PC-3 (cell line): ENCODE measurements at places on chromosomes 1 and 21.

GRCh38 chr1:36231191-36231590 lies 6.9 kb downstream of the THRAP3 start:
- DNase-seq, result no peak

GRCh38 chr21:19998453-19998852 lies 999.8 kb upstream of the NCAM2 start:
- no peak for DNase-seq

- no peak for DNase-seq
These were observed 71.2 kb upstream of the RUNX3 start for GRCh38 chr1:25001125-25001915.

- no peak for DNase-seq
These were observed 62.0 kb upstream of the ABCG1 start for GRCh38 chr21:42156690-42157605.

DNA sequence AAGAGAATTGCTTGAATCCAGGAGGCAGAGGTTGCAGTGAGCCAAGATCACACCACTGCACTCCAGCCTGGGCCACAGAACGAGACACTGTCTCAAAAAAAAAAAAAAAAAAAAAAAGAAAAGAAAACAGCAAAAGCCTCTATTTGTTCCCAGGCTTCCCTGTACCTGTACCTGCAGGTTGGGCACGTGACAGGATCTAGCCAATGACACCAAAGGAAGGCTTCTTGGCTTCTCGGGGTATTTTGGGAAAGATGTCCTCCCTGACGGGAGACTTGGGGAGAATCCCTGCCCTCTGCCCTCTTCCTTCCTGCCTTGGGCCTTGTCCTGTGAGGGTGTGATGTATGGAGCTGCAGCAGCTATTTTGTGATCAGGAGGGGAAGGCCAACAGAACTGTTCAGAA lies 22.8 kb downstream of the TMCO4 start:
- no peak for DNase-seq

- DNase-seq, result no peak
These were observed 8.4 kb downstream of the KCNN3 start for GRCh38 chr1:154861607-154862094.

DNA sequence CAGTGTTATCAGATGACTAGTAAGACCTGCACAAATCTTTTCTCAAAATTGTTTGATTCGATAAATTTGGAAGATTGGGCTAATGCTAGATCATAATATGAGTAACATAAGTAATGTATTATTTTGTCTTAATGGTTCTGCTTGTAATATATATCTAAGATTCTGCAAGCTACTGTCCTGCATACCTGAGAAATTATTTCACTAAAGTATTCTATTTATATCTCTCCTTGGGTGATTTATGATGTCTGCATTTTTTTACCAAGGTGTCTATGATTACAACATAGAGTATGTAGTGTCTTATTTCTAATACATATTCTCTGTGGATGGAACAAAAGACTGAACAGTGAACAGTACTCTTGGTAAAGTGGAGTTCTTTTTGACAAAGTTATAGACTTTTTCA lies 166.6 kb downstream of the CLEC20A start:
- DNase-seq, result peak; percentile 17

GRCh38 chr1:158249646-158250045 lies 4.6 kb upstream of the CD1A start:
- no peak for DNase-seq

- DNase-seq, result no peak
These were observed 44.2 kb downstream of the SMYD2 start for GRCh38 chr1:214324896-214325800.

DNA sequence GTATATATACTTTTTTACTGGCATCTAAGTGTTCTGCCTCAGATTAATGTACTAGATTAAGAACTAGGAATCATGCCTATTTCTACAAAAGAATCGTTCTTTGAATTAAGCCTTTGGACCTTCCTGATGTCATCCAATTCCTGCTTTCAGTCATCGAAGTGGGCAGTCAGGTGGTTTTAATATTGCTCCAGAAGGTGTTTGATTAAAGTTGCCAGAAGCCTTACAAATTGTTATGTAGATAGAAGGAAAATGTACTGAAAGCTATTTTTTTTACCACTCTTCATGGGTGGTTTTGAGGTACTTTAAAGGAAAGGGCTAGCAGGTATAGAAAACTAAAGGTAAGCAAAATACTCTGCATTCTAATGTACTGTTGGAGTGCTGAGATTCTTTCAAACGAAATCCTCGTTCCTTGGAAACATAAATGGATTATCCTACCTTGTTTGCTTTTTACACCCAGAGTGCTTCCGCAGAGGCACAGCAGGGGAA lies 716 bp downstream of the CTBS start:
- DNase-seq, result no peak

GRCh38 chr1:91621907-91622306 lies 121.3 kb downstream of the CDC7 start:
- DNase-seq, result no peak

DNA sequence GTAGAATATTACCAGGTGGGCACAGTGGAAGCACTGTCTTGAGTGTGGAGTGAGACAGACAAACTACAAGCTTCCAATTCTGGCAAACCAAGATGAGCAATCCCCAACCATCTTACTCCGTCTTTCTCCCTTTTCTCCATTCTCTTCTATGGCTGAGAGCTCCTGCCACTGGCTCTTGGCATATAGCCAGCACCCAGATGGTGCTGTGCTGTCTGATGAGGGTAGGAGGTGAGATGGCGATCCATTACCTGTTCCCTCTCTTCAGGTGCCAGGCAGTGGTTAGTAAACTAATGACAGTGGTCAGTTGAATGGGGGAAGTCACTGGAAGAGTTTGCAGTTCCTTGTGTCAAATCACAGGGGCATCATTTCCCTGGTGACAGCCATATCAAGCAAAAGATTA lies 108.4 kb downstream of the FNBP1L start:
- no peak for DNase-seq

DNA sequence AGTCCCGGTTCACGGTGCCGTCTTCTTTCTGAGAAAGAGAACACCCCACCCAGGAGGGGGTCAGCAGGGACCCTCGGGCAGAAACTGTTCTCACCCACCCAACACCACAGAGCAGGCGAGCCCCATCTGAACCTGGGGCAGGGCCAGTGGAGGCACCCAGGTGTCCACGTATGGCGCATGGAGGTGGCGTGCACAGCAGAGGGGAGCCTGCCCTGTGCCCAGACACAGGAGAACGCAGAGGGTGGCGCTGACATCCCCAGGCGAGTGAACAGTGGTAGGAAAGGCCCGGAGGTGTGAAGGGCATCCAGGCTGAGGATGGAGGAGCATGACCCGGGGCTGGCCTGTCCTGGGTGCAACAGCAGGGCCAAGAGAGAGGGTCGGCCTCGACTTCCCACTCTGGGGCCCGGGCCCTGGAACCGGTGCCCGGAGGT lies 91.1 kb downstream of the STUM start:
- no peak for DNase-seq

GRCh38 chr1:69088571-69088970 lies 479.2 kb upstream of the LRRC7 start:
- DNase-seq, result no peak

DNA sequence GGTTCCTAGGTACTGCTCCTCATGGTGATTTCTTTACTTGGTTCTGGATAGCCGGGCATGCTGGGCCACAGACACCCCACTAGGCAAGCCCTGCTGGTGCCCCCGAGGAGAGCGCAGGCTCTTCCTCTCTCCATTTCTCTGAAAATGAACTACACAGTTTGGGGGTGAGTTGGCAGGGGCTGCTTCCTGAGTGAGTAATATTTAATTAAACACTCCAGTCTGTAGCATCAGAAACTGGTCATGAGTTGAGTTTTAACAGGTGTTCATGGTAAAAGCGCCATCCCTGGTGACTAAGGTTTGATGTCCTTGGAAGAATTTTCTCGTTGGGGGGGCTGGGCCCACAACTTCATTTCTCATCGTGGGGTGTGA lies 1.7 kb downstream of the SPSB1 start:
- DNase-seq, result peak; percentile 91

- DNase-seq, result no peak
These were observed 946 bp upstream of the HNRNPR start for GRCh38 chr1:23344987-23345472.

GRCh38 chr1:22489823-22490222 lies 38.2 kb downstream of the ZBTB40 start:
- no peak for DNase-seq

DNA sequence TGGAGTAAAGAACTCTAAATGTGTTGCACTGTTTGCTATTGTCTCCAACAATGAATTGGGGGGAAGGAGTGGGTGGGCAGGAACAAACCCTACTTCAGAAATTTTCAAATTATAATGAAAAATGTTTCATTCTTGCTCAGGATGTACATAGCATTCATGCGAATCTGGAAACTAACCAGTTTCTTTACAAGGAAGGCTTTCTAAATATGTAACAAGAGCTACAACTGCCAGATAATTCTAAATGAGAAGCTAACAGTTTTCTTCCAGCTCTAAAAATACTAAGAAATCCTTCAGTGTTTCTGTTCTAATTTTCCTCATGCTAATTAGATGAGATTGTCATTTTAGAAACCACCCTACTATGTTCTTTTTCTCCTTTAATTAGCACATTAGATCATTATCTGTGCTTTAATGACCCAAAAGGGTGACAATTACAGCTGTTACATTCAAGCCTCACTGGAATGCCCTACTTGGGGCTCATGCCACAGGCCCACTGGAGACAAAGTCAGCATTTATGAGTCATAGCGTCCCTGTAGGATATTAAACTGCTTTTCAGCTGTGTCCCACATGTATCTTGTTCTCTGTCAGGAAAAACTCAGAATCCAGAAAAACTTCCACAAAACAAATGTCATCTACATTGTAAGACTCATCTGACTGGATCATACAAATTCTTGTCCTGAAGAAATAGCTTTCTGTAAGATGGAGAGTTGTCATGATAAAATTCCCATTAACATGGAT lies 804.6 kb upstream of the CXADR start:
- DNase-seq, result no peak

DNA sequence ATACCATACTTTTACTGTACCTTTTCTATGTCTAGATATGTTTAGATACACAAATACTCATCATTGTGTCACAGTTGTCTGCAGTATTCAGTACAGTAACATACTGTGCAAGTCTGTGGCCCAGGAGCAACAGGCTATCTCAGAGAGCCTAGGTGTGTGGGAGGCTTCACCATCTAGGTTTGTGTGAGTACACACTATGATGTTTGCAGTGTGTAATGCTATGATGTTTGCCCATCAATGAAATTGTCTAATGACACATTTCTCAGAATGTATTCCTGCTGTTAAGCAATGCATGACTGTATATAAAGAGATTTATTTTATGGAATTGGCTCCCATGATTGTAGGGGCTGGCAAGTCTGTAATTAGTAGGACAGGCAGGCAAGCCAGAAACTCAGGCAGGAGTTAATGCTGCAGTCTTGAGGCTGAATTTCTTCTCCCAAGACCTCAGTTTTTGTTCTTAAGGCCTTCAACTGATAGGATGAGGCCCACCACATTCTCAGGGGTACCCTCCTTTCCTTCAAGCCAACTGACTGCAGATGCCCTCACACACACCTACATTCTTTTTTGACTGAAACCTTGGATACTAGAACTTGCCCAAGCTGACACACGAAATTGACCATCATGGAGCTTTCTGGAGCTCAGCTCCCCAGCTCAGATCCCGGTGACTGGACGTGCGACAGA lies 7.7 kb upstream of the AGTRAP start:
- DNase-seq, result peak; percentile 49

DNA sequence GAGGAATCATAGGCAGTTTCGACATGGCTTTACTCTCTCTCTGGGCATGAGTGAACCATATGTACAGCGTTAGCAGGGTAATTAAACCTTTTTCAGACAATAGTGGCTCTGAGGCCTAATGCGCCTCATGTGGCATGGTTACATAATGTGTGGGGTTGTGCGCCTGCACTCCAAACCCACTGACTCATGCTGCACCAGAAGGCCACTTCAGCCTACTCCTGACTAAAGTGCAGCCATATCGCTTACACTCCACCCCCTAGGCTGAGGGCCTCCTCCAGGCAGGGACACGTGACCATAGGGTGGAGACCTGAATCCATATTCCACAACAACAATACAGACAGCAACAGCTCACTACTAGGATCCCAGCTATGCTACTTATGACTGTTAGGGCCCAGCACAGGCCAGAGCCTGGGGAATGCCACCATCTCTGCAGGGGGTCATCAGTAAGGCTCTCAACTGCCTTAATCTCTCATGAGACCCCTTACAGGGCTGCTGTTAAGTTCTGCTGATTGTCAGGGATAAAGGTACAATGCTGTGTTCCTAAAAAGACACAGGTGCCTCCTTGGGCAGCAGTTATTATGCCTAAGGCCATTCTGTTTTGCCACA lies 13.4 kb upstream of the ODF2L start:
- no peak for DNase-seq

DNA sequence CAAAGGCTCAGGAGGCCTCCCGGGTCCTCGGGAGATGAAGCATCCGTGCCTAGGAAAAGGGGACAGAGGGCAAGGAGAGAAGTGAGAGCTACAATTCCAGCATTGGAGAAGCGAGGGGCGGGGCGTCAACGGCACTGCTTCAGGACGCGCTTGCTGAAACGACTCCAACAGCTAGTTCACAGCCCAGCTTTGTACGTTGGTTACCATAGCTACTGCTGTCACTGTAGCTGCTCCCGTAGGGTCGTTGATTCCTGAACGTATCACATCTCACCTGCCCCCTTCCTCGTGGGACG lies 63.1 kb downstream of the TOR1AIP2 start:
- DNase-seq, result no peak

- DNase-seq, result no peak
These were observed 10.8 kb upstream of the ERMAP start for GRCh38 chr1:42806171-42806570.

- DNase-seq, result no peak
These were observed 13.8 kb upstream of the FCGR2A start for GRCh38 chr1:161491472-161491871.

DNA sequence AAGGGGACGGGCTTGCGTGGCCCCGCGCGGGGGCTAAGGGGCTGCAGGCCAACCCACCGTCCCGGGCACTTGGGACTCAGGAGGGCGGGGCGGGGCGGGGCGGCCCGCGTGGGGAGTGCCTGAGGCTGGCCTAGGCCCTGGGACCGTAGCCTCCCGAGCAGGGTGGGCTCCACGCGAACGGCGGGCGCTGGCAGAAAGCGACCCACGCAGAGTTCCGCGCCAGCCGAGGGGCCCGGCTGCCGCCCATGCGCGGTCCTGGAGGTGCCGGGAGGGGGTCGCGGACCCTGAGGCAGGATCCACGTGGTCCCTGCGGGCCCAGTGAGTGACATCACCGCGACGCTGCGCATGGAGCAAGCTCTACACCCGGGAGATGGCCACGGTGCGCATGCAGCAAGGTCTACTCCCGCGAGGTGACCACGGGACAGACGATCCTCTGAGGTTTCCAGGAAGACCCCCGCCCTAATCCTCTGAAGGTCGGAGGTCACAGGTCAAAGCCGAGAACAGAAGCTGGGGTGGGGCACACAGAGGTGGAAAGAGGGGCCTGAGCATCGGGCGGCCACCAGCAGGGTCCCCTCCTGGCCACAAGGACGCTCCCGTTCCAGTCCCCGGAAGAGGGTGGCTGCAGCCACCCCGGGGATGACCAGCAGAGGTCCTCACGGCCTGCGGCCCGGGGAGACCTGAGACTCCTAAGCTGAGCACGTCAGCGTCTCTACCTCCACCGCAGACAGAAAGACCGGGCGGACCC lies 13.5 kb upstream of the SLC19A1 start:
- peak; percentile 89 for DNase-seq

- DNase-seq, result no peak
These were observed 1.5 kb upstream of the S100B start for GRCh38 chr21:46606427-46606813.
